ENCODE measurements at places on chromosomes 13 and 19.

GRCh38 chr19:48253999-48254398, 1.7 kb downstream of the CARD8 start:
- DNase-seq, result no peak

DNA sequence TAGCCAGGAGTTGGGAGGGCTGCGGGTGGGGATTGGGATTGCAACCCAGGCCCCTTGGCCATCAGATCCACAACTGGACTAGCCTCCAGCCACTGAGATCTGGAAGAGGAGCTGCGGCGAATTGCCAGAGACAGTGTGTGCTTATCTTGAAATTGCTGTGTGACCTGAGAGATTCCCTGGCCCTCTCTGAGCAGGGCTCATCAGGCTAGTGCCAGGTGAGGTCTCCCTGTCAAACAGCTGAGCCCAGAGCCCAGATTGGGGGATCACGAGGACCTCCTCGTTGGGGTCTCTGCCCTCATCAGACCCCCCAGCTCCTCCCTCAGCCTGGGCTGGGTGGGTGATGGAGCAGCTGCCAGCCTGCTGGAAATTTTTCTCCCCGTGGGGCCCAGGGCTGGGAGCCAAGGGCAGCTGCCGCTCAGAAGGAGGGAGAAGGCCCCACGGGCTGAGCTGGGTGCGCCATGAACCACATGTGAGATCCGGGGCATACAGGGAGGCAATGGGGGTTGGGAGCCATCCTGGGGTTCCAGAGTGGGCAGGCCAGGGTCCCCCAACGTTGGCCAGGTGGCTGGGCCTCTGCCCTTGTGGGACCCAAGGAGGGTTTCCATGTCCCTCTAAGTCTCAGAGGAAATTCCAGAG, 7.2 kb downstream of the FUT5 start:
- DNase-seq, result no peak

GRCh38 chr19:50312967-50313811, 16.0 kb downstream of the KCNC3 start:
- no peak for DNase-seq

GRCh38 chr19:3024509-3024869, 4.6 kb downstream of the TLE2 start:
- no peak for DNase-seq

DNA sequence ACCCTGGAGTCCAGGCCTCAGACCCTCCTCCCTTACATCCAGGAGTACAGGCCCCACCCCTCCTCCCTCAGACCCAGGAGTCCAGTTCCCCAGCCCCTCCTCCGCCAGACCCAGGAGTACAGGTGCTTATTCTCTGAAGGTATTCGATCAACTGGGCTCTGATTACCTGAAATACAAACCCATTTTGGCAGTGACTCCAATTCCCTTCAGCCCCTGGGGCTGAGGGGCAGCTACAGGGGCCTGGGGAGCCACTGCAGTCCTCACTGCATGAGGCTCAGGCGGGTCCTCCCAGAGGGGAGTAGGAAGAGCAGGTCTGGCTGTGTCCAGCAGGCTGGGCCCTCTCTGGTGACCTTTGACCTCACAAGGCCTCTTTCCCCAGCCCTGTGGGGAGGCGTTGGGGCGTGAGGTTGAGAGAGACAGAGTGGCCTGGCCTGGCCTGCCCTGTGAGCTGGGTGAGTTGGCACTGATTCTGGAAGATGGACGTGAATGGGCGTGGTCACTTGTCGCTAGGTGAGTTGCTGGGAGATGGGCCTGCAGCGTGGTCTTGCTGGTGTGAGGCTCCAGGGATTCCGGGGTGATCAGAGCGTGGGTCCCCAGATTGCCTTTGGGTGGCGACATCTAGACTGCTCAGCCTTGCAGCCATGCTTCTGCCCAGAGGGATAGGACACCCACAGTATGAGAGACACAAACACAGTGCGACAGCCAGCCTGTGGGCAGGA, 3.1 kb downstream of the BCAT2 start:
- DNase-seq, result peak; percentile 64

- peak; percentile 44 for DNase-seq
Observed at GRCh38 chr19:30719189-30719998, 347.2 kb downstream of the ZNF536 start.

All from hematopoietic multipotent progenitor cell treated with erythropoietin and hydrocortisone succinate and interleukin-3 and kit ligand, for 6 days (in vitro differentiated cells).